ENCODE measurements at places on chromosomes 2 and 18.

GRCh38 chr2:199932312-199932855, 21.3 kb downstream of the C2orf69 start:
- DNase-seq: no peak

DNA sequence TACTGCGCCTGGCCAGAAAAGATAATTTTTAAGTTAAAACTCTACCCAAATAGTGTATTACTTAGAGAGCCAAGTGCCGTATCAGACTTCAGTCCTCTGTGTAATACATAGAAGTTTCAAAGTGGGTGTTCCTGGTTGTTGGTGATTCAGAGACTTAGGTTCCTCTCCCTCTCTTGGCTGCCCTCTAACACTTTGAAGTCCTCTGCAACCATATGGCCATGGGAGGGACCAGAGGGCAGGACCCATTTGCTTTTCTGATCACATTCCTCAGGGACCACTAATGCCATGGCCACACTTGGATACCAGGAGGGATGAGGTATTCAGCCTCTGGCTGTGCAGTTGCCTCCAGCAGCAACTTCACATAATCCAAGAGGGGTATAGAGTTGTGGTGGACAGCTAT, 131.5 kb downstream of the CAPN13 start:
- no peak for DNase-seq

DNA sequence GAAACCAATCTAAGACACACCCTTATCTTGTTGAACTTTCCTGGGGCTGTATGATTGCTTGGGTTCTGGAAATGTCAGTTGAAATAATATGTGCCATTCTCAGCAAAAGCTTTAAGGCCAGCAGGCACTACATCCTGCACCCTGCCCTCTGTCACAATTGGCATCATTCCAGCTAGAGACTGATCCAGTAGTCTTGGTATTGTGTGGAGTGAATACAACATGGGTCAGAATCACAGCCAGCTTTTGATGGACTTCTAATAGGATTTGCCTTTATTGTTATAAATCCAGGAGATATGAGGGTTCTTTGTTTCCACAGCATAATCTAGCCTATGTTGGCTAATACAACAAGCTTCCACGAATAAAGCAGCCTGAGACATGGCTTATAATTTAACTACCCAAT, 617.0 kb upstream of the CDH2 start:
- no peak for DNase-seq

- no peak for DNase-seq
Observed at GRCh38 chr2:218368150-218368528, 11.5 kb downstream of the CATIP start.

- DNase-seq: no peak
Observed at GRCh38 chr2:120376101-120376500, 30.2 kb downstream of the INHBB start.

All from effector CD4-positive, alpha-beta T cell (primary cell).